Mesothelial cell of epicardium (in vitro differentiated cells): ENCODE measurements at places on chromosomes 16 and 17. TPM values are rescaled to one million over a fixed set of nuclear protein-coding genes. Genes with fewer than 3 reads are reported as not detected.

DNA sequence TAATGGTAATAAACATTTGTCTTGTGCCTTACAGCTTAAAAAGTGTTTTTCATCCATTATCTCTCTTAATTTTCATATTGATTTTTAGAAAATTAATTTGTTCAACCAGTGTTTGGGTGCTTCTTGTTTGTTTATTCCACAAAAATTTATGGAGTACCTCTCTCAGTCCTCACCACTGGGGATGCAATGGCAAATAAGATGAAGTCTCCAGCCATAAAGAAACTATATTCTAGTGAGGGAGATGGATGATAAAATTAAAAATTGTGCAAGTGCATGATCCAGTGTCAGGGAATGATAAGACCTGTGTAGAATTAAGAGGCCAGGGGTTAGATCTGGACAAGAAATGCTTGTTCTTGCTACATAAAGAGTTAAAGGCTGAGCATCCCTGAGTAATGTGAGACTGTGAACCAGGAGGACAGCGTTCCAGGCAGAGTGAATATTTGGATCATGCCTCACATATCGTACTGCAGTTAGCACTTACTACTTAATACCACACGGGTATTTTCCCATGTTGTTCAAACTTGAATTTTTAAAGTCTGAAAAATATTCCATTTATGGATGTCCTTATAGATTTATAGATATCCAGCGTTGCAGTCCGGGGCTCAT lies 535.7 kb upstream of the HSBP1 start:
- no peak for DNase-seq
- no peak overlapping the region for H3K4me3 ChIP-seq
- H3K27ac ChIP-seq, result no peak overlapping the region
- peaks cover 6% of the 10 kb centered on the region for H3K27me3 ChIP-seq
- H3K36me3 ChIP-seq, result no peaks in the 10 kb centered on the region

DNA sequence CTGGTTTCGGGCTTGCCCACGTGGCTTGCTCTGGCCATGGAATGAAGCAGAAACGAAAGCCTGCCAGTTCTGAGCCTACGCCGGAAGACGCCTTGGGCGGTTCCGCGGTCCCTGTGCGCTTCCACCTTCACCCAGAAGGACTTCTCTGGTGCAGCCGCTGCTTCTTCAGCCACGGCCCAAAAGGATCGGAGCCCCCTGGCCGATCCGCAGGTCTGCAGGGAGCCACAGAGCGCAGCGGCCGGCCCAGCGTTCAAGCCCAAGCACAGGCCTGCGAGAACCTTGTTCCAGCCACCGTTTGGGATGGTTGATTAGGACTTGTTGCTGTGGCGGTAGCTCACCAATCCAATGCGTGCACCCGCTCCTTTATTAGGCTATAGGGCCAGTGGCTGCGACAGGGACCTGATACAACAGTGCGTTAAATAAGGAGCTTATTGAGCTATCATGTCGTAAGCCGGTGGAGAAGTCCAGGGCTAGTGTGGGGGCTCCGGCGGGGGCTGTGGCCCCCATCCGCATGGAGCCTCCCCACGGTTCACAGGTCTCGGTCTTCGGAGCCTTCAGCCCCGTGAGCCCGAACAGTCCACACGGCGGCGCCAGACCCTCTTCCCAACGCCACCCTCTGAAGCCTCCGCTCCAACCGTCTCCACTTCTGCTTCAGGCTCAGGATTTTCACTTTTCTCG lies 10.2 kb upstream of the MPP2 start:
- H3K27ac ChIP-seq, result no peak overlapping the region
- no peaks in the 10 kb centered on the region for H3K36me3 ChIP-seq
- no peak for DNase-seq

PAFAH1B1 gene
- total RNA-seq, result 141 to 151 TPM (median 144 TPM) in 3 replicates

MYH13 gene
- total RNA-seq, result 0.04 TPM in 1 of 3 replicates, not detected in the others

GRCh38 chr16:78552106-78552675 lies 452.7 kb downstream of the WWOX start:
- no peak overlapping the region for H3K27ac ChIP-seq
- H3K36me3 ChIP-seq, result no peaks in the 10 kb centered on the region
- no peak for DNase-seq

DNA sequence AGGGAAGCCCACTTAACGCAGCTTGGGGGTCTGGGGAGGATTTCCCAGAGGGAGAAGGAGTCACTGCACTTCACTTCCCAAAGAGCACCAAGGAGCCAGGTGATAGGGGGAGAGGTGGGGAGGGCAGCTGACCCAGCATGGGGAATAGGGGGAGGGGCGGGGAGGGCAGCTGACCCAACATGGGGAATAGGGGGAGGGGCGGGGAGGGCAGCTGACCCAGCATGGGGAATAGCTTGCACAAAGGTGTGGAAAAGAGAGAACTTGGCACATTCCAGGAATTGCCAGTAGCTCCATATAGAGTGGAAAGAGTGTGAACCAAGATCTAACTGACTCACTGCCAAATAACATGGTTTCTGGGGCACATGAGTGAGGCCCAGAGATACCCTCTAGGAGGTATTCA lies 110.3 kb downstream of the CCT6B start:
- no peak overlapping the region for H3K4me3 ChIP-seq
- no peak overlapping the region for H3K27ac ChIP-seq
- no peak for DNase-seq
- H3K27me3 ChIP-seq, result peaks cover 43% of the 10 kb centered on the region
- H3K4me1 ChIP-seq, result peaks cover 3% of the 10 kb centered on the region
- H3K36me3 ChIP-seq, result no peaks in the 10 kb centered on the region
